ENCODE measurements at places on chromosomes 6 and 20.

GRCh38 chr20:49630396-49630951 lies 62.5 kb upstream of the PTGIS start:
- H3K4me3 ChIP-seq = no peak overlapping the region
- peaks cover 8% of the 10 kb centered on the region for H3K4me1 ChIP-seq
- peaks cover 19% of the 10 kb centered on the region for H3K36me3 ChIP-seq
- H3K27ac ChIP-seq = no peak overlapping the region
- DNase-seq = no peak

DNA sequence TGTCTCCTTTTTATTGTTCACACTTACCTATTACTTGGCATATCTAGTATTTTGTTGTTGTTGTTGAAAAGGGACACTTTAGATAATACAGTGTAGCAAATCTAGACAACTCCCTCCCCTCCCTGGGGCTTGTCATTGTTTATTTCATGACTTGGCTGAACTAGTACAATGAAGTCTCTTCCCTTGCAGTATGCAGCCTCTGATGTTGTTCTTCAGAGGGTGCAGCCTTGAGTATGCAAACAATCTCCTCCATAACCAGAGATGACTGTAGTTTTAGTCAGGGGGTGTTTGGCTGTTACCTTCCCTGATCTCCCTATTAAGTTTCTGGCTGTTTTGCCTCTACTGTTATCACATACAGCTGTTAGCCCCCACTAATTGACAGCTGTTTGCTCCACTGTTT lies 315.4 kb upstream of the RUNX2 start:
- H3K27ac ChIP-seq = no peak overlapping the region
- H3K36me3 ChIP-seq = no peaks in the 10 kb centered on the region
- no peaks in the 10 kb centered on the region for H3K4me1 ChIP-seq
- H3K27me3 ChIP-seq = no peaks in the 10 kb centered on the region
- no peak for DNase-seq

- no peaks in the 10 kb centered on the region for H3K36me3 ChIP-seq
- H3K4me1 ChIP-seq = no peaks in the 10 kb centered on the region
- no peaks in the 10 kb centered on the region for H3K27me3 ChIP-seq
- H3K4me3 ChIP-seq = no peak overlapping the region
- no peak overlapping the region for H3K27ac ChIP-seq
Measured at GRCh38 chr6:150027806-150028565, 2.7 kb upstream of the RAET1L start.

DNA sequence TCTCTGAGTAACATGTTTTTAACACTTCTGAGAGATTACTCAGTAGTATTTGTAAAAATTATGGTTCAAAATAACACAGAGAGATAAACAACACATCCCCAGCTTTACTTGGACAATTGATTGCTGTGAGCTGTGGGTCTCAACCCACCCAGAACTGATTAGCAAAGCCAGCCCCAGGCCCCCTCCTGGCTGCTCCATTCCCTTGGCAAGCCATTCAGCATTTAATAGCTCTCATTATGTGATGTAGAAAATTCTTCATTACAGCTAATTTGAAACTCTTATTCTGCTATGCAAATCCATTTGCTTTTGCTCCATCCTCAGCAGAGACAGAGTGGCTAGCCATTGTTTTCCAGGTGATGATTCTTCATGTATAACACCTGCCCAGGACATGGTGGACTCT lies 16.6 kb upstream of the SIRT5 start:
- DNase-seq = no peak
- H3K27me3 ChIP-seq = no peaks in the 10 kb centered on the region
- H3K36me3 ChIP-seq = no peaks in the 10 kb centered on the region
- no peak overlapping the region for H3K27ac ChIP-seq

DNA sequence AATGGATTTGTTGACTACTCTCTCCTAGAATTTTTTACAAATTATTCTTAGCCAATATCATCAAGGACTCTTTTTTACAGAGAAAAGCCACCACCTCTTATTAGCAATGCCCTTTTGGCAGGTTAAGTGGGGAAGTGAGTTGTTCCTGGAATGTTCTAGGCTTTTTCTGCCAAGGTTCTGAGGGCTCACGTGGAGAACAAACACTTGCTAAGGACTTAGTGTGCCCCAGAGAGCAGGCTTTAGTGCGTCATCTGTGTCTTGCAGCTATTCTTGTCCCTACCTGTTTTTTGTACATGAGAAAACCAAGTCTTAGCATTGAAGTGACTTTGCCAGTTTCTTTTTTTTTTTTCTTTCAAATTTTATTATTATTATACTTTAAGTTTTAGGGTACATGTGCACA lies 33.5 kb downstream of the CFAP61 start:
- no peak for DNase-seq
- H3K27ac ChIP-seq = peak overlapping the region; percentile 40
- no peaks in the 10 kb centered on the region for H3K36me3 ChIP-seq
- no peaks in the 10 kb centered on the region for H3K4me1 ChIP-seq
- H3K4me3 ChIP-seq = no peak overlapping the region
- H3K27me3 ChIP-seq = peaks cover 7% of the 10 kb centered on the region

DNA sequence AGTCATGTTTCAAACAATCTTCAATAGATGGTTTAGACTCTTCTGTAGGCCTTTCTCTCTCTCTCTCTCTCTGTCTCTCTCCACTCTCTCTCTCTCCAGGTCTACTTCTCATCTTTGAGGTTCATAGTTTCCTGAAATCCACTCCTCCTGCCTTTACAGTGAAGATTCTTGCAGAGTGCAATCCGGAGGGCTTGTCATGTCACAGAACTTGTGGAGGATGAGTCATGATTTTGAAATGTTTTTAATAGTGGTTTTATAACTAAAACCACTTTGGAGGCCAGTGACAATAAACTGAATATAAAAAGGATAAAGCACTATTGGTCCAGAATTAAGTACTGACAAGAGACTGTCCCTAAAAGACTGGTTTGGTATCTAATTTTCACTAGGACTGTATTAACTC lies 156.3 kb downstream of the KIF6 start:
- H3K4me1 ChIP-seq = no peaks in the 10 kb centered on the region
- no peak overlapping the region for H3K27ac ChIP-seq
- H3K4me3 ChIP-seq = no peak overlapping the region
- H3K27me3 ChIP-seq = no peaks in the 10 kb centered on the region
- no peak for DNase-seq
- H3K36me3 ChIP-seq = no peaks in the 10 kb centered on the region

DNA sequence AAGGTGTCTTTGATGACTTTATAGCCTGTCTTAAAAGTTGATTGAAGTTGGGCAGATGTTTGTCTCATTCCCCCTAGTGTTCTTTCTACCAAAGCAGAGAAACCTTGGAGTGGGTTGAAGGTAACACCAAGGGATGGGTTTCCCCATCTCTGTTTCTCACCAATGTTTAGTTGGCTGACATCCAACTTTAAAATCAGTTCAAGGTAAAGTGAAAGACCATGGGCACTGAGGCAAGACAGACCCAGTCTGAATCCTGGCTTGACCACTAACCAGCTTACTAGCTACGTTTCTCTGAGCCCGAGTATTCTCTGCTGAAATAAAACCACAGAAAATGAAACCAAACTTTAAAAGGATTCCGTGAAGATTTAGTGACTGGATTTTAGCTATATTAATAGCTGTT lies 258.9 kb downstream of the KIF16B start:
- DNase-seq = no peak
- H3K27me3 ChIP-seq = no peaks in the 10 kb centered on the region
- no peak overlapping the region for H3K4me3 ChIP-seq

- no peaks in the 10 kb centered on the region for H3K27me3 ChIP-seq
- peaks cover 43% of the 10 kb centered on the region for H3K4me1 ChIP-seq
- H3K36me3 ChIP-seq = peaks cover 1% of the 10 kb centered on the region
- DNase-seq = no peak
- peak overlapping the region; percentile 81 for H3K27ac ChIP-seq
Measured at GRCh38 chr20:63689046-63690002, 7.1 kb upstream of the TNFRSF6B start.

- no peak overlapping the region for H3K27ac ChIP-seq
- H3K4me3 ChIP-seq = no peak overlapping the region
- no peak for DNase-seq
- H3K27me3 ChIP-seq = no peaks in the 10 kb centered on the region
- no peaks in the 10 kb centered on the region for H3K4me1 ChIP-seq
- no peaks in the 10 kb centered on the region for H3K36me3 ChIP-seq
Measured at GRCh38 chr6:38184585-38185080, 365.1 kb downstream of the ZFAND3 start.

DNA sequence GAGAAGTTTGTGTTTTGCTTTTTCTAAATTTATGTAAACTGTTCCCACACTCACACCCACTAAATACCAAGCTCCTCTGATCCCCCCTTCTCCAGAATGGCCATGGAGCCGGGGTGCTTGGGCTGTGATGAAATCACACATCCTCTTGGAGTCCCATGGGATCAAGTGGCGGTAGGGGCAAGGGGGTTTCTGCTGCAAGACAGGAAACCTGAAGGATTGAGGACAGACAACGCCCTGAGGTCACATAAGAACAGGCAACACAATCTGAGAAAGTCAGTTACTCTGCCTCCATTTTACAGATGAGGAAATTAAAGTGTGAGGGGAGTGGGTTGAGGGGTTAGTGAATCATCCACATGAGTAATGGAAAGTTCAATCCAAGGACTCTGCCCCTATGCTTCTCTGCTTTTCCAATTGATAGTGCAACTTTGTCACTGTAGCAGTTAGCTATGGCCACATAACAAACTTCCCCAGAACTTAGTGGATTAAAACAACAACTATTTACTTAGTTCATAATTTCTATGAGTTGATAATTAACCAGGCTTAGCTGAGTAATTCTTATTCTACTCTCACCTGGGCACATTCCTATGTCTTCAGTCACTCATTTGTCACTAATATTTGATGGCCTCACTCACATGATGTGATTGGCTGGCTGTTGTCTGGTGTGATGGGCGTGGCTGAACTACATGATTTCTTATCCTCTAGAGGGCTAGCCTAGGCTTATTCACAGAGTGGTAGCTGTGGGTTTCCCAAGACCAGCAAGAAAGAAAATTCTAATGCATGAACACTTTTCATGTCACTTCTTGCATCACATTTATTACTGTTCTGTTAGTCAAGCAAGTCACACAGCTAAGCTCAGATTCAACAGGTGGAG lies 311.1 kb upstream of the RNF24 start:
- no peak for DNase-seq
- no peak overlapping the region for H3K4me3 ChIP-seq
- H3K4me1 ChIP-seq = no peaks in the 10 kb centered on the region
- no peaks in the 10 kb centered on the region for H3K36me3 ChIP-seq
- H3K27ac ChIP-seq = no peak overlapping the region
- H3K27me3 ChIP-seq = no peaks in the 10 kb centered on the region

DNA sequence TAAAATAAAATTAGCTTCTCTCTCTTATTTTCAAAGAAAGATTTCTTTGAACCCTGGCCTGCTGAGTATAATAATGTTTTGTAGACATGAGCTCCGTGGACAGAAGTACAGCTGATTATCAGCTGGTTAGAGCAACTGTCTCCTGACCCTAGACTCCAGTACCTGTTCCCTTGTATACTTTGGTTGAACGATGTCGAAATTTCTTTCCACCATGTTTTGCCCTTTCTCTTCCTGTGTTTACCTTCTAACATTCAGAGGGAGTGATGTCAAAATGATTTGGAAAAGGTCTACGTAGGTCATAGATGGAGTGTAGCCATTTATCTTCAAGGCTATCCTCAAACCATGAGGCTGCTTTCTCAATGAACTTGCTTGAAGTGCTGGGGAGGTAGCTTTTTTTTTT lies 16.8 kb upstream of the ADTRP start:
- no peaks in the 10 kb centered on the region for H3K4me1 ChIP-seq
- H3K4me3 ChIP-seq = no peak overlapping the region
- no peak overlapping the region for H3K27ac ChIP-seq
- no peaks in the 10 kb centered on the region for H3K36me3 ChIP-seq
- H3K27me3 ChIP-seq = no peaks in the 10 kb centered on the region
